DMS153 (cell line): ENCODE measurements at places on chromosomes 6 and 20.

DNA sequence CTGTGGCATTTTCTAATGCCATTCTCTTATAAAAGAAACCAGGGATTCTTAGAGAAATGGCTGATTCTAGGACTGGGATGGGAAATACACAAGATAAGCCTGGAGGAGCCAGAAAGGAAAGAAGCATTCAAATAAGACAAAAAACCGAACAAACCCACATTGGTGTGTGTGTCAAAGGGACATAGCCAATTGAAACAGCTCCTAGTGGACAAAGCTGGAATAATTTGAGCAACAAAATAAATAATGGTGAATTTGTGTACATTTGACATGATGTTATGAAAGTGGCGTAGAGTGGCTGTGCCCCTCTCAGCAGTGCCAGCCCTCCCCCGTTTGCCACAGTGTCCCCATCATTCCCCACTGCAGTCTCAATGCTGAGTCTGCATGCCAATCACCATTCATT is 55.5 kb downstream of the B3GAT2 start:
- no peak for DNase-seq

GRCh38 chr6:11023032-11023431 is 21.1 kb downstream of the ELOVL2 start:
- DNase-seq = no peak

- no peak for DNase-seq
Measured at GRCh38 chr20:1287306-1287705, 21.2 kb downstream of the SNPH start.

- DNase-seq = no peak
Measured at GRCh38 chr20:13183005-13183404, 38.1 kb upstream of the ISM1 start.

DNA sequence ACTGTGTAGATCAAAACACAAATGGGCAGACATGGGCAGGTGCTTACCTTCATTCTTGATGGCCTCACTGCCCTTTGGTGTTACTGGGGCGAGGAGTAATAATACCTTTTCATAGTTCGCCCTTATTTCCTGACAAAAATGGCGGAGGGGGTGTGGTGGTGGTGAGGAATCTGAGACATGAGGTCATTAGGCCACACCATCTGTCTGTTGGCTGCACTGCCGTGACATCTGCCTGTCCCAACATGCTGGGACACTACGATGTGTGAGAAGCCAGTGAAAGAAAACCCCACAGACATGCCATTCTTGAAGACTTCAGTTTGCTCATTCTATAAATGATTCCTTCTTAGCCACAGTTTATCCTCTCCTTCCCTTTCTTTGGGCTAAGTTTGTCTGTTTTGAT is 13.4 kb upstream of the MAPRE1 start:
- DNase-seq = no peak

DNA sequence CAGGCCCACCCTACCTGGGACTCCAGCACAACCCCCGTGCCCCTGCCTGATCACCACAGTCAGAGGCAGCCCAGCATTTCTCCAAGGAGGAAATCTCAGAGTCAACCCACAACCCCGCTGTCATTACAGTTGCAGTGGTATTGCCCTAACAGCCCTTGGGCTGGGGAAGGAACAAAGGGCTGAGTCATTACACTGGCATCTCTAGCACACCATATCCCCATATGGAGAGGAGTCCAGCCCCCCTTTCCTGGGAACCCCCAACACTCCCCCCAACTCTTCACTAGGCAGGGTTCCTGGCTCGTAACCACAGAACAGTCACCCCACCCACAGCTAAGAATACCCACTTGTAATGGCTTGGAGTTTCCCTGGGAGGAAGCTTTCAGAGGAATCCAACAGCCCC is 149.4 kb upstream of the OGFRL1 start:
- DNase-seq = no peak

DNA sequence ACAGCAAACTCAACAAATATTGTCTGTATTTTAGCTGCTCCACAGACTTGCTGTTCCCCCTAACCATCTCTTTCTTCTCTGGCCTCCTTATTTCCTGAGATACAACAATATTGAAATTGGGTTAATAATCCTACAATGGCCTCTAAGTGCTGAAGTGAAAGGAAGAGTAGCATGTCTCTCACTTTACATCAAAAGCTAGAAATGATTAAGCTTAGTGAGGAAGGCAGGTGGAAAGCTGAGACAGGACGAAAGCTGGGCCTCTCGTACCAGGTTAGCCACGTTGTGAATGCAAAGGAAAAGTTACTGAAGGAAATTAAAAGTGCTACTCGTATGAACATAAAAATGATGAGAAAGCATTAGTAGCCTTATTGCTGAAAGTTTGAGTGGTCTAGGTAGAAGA is 63.8 kb downstream of the ELOVL5 start:
- no peak for DNase-seq

DNA sequence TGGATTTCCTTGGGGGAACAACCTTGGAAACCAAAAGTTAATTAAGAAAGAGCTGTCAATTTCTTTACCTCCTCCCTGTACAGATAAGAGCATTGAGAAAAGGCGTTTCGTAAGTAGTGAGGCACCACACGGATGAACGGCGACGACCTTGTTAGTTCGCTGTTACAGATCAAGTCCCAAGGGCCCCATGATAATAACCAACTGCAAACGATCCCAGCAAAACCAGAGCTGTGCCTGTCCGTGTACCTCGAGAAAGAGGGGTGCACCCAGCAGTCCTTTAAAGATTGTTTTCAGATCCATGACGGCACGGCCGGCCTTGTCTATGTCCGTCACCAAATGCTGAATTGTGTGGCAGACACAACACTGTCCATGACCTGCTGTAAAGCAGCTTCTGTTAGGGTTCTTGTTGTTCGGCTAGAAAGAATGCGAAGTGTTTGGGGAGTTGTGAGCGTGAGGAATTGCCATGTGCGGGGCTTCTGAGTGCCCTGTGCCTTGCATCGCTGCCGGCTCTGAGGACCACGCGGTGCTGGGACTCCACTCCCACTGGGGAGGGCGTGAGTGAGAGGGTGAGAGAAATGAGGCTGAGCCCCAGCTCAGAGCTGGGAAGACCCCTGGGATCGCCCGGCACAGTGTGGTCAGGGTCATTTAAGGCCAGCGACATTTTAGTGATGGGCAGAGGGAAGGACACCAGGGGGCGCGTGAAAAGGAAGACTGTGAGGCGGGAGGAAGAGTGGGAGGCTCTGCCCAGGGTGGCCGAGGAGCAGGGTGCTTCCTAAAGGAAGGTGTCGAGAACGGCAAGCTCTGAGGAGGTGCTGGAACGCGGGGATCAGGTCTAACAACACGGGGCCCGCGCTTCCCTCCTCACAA is 136.8 kb upstream of the RPS6KA2 start:
- no peak for DNase-seq

- DNase-seq = no peak
Measured at GRCh38 chr6:38806271-38806670, 91.2 kb downstream of the DNAH8 start.
